ENCODE measurements at places on chromosomes 11 and 22.

DNA sequence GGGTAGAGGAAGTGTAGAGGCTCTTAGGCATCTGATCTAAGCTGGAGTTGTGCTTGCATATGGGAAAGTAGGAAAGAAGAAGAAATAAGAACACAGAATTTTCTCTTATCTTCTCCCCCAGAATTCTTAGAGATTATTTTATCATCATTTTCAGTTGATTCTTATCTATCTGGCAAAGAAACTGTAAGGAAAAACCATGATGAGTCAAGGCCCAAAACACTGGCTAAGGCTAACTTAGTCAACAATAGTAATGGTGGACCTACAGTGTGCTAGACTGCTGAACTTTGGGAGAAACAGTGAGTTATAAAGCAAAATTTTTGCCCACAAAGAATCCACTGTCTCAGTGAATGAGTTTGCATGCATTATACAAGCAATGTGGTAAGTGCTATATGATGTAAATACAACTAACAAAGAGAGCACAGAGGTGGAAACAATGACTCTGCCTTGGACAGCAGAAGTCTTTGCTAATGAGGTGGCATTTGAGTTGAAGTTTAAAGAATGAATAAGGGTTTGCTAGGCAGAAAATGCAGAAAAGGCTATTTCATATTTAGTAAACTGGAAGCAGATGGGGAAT is 344.5 kb upstream of the PLET1 start:
- no peak for DNase-seq

GRCh38 chr11:1643146-1643690 is 13.6 kb downstream of the KRTAP5-5 start:
- DNase-seq: no peak

DNA sequence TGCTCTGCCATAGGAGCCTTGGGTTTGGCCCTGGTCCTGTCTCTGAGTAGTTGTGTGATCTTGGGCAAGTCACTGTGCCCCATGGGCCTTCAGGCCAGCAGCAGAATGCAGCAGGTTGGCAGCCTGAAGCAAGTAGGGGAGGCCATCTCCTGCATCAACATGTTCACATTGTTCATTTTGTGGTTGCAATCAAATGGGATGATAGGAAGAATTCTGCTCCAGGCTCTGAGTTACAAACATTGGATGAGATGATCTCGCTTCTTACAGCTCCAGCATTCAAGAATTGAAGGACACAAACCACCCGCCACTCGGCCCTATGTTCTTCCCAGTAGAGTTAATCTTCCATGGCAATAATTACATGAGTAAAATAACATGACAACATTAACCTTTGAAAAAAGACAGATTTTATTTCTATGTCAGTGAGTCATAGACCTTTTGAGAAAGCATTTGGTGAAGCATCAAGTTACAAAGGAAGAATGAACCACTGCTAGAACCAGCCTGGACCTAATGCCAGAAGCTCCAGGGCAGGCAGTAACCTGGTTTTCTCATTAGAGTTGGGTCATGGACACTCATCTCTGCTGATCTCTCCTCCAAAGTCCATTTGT is 308.3 kb upstream of the NCAM1 start:
- DNase-seq: no peak

DNA sequence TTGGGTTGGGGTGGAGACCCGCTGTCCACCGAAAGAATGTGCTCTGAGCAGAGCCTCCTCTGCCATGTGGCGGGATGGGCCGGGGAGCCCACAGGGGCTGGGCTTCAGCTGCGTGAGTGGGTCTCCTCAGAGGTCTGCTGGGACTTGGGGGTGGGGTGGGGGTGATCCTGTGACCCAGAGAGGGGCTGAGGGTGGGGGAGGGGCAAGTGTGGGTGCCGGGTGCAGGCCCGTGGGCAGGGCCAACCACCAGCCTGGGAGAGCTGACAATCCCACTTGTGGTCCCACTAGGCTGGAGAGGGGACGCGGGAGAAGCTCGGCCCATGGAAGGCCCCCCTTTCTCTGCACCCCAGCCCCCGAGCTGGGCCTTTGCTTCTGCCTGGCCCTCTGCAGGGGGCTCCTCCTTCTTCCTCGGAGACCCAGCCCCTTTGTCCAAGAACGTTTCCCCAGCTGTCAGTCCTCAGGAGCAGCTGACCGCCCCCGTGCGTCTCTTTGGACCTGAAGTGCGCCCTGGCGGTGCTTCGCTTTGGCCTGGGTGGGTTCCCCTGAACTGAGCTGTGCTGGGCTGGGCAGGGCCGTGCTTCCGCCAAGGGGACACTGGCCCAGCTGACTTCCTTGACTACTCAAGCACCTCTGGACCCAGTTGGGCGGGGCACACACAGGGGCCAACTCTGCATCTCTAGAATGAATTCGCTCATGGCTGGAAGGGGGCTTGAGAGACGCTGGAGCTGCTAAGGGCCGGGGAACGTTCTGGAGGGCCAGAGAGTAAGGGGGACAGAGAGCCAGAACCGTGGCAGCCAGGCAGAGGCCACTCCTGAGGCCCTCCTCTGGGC is 30.2 kb downstream of the OSBPL5 start:
- DNase-seq: no peak

DNA sequence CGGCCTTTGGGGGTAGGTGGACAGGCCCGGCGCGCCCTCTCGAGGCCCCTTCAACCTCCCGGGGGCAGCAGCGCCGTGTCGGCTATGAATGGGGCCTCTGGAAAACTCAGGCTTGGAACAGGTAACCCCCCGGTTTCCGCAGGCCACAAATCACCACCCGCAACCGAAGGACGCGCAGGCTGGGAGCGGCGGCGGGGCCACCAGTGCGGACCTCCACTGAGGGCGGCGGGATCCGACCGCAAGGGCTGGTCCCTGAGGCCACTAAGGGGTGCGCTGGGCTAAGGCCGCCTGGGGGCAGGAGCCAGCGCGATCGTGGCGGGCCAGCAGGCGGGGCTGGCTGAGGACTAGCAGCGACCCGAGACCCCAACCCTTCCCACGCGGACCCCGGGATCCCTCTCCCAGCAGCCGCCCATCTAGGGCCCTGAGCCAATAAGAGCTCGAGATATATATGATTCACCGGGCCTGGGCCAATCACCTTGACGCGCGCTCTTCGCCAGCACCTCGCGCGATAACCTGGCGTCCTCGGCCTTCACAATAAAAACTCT is 609 bp upstream of the ATF4 start:
- DNase-seq: peak; percentile 34

GRCh38 chr11:105641433-105641832 is 31.6 kb downstream of the GRIA4 start:
- DNase-seq: no peak

DNA sequence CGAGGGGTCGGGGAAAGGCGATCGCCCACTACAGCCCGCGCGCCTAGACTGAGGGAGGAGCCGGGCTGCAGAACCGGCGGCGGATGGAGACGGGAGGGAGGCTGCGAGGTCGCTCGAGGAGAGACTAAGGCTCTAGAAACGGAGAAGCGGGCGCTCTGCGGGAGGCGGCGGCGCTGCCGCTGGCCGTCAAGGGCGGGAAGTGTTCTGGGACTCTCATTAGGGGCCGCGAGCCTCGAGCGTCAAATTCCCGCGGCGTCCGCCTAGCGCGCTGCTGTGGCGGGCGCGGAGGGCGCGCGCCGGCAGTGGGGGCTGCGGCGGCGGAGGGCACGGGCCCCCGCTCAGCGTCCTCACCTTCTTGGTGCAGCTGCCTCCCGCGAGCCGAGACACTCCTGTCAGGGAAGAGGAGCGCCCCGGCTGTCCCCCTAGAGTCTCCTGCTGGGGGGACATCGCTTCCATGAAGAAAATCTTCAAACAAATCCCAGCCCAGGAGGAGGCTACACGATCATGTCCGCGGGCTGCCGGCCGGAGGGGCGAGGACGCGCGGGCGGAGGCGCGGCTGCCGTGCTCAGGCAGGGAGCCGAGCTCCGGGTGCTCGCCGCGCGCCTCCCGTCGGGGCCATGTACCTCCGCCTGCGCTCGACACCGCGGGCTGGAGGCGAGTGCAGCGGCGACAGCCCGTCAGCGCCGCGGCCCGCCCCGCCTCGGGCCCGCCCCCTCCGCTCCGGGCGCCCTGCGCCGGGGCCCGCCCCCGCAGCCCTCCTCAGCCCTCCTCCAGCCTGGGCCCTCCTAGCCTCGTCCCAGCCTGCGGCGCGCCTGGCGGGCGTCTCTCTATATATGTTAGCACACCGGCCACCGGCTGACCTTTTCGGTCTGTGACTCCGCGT is at the start of gene ARHGAP20:
Gene ARHGAP20 (minus strand): TSS at position 662 of the 883 bp plus-strand sequence. CDS start 206 bp downstream, at position 456.
- peak; percentile 53 for DNase-seq

- DNase-seq: no peak
Measured at GRCh38 chr11:19849107-19849789, 136.6 kb downstream of the NAV2 start.

DNA sequence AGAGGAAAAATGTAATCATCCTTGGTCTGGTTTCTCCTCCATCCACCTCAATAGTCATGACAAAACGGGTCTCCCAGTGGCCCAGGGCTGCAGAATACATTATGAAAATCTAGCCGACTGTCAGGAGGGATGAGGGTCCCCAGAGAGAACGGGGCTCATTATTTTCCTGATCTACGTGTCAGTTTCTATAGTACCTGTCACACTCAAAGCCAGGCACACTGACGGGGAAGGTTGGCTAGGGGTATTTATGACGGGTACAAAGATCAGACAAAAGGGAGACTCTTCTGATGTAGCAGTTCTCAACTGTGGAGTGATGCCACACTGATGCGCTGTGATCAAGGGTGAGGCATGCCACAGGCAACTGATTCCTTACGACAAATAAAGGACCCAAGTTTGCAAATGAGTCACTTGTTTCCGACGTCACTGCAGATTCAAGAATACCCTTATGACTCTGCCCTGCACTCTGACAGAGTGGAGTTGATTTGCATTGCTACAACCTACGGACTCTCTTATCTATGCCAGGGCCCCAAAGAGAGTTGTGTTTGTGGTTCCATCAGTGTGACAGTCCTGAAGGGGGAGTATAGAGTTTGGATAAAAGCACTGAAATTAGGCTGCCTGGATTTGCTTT is 188.2 kb upstream of the TBCEL start:
- DNase-seq: no peak

GRCh38 chr11:72406540-72407527 is 27.5 kb downstream of the CLPB start:
- DNase-seq: no peak

DNA sequence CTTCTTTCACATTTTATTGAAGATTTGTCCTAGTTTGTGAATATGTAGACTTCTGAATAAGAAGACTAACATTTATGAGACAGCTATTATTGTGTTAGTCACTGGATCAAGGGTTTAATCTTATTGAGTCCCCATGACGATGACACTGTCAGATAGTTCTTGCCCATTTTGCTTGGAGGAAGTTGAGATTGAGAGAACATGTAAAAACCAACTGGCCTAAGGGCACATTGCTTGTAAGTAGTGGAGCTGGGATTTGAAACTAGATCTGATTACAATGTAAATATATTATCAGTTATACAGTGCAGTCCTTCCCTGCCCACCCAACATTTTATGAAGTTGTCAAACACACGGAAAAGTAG is 134.7 kb downstream of the HIPK3 start:
- DNase-seq: no peak

DNA sequence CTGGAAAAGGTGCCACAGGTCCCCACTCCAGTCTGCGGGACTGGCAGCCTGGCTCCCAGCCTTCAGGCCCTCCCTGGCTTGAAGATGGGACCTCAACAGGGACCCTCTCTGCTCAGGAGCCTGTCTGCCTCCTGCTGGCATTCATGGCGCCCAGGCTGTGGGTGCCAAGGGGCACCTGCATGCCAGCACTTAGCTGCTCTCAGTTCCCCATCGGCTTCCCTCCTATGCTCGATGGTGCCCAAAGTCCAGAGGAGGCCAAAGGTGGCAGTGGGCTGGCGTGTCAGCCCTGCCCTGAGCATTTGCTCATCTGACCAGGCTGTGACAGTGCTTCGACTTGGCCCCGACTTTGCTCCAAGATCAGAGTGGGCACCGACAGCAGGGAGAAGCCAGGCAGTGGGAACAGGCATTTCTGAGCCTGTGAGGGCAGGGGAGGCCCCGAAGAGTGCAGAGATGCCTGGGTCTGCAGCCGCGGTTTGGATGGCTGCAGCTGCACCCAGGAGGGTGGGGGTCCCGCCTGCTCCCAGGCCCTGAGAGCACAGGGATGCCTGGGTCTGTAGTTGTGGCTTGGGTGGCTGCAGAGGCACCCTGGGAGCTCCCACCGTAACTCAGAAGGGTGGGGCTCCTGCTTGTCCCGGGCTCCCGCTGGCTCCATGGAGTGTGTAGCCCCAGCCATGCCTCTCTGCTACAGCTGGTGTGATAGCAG is 463.6 kb downstream of the TBC1D22A start:
- no peak for DNase-seq

DNA sequence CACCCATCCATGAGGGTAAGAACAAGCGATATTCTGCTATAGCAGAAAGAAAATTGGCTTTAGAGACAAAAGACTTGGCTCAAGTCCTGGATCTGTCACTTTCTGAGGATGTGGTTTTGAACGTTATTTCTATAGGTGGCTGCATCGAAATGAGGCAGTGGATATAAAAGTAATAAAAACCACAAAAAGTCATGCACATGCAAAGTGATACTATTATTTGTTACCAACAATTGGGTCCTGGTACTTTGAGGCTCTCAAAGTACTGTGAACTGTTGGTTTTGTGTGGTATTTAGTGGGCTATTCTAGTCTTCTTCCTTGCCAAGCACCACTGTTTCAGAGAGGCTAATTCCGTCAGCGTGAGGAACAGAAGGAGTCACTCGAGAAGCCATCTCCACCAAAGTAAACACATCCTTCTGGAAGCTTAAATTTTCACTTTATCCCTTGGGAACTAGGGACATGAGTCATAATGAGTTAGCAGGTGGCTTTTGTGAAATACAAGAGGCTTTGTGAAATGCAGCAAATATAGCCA is 13.1 kb downstream of the UBASH3B start:
- DNase-seq: no peak

- no peak for DNase-seq
Measured at GRCh38 chr22:19874307-19875060, 19.8 kb upstream of the GNB1L start.

GRCh38 chr22:31230155-31230870 is 18.2 kb downstream of the LIMK2 start:
- DNase-seq: no peak

- no peak for DNase-seq
Measured at GRCh38 chr22:36363349-36363981, 24.3 kb downstream of the MYH9 start.

- DNase-seq: no peak
Measured at GRCh38 chr22:30236875-30237274, 9.7 kb downstream of the LIF start.

DNA sequence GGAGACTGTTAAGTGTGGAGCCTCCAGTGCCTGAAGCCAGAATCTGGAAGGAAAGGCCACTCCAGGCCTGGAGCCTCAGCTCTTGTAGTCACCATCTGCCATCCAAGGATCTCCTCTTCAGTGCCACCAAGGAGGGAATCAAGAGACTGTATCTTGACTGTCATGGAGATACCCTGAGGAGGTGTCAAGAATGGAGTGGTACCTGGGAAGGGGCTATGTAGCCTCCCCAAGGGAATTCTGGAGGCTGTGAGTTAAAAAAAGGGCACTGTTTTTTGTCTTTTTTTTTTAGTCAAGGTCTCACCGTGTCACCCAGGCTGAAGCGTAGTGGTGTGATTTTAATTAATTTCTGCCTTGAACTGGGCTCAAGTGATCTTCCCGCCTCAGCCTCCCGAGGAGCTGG is 3.2 kb upstream of the C22orf15 start:
- DNase-seq: no peak

DNA sequence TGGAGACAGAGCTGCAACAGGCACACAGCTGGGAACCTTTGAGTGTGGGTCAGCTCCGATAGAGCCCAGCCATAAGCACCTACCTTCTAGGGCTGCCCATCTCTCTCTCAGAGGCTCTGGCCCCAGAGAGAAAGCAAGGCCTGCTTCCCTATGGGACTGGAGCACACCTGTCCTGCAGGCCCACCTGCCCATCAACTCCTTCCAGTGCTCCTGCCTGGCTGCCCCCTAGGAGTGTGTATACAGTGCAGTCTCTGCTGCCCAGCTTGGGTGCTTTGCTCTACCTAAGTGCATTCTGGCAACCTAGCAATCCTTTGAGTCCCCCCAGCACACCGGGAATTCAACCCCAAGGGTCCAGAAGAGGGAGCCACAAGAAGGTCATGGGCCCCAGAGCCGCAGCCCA is 21.0 kb downstream of the OR8G5 start:
- no peak for DNase-seq

Measured in skin of body (tissue), 3 donors.